ENCODE measurements at places on chromosomes 7 and 10.

DNA sequence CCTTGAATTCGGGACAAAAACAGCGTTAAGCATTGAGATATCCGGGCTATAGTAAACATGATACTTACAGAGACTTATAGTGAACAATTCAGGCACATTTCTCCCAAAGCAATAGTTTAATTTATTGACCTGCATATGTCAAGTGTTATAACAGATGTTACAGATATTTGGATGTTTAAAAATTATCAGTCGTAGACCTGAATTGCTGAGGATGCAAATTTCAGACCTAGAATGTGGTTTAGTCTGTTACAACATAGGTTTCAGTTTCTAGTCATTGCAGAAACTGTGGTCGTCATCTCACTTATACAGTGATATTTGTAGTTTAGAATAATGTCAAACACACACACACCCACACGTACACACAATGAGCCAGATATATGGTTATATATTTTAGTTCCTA is 85.2 kb downstream of the VTI1A start:
- no peak for DNase-seq

DNA sequence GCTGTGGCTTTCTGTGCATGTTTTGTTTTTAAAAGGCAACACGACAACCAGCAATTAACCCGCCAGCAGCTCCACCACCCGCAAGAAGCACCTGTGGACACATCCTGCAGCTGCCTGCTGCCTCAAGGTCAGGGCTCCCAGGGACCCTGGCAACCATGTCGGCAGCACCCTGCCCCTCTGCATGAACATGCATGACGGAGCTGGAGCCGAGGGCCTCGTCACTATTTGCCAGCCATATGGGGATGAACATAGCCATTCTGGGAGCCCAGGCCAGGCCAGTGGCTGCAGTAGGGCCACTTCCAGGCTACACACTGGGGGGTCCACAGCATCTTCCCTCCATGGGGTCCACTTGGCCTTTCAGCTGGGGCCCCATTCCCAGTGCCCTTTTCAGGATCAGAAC is 52.9 kb downstream of the CAMK2B start:
- DNase-seq = no peak

GRCh38 chr10:122293961-122294380 is 22.9 kb downstream of the BTBD16 start:
- no peak for DNase-seq

DNA sequence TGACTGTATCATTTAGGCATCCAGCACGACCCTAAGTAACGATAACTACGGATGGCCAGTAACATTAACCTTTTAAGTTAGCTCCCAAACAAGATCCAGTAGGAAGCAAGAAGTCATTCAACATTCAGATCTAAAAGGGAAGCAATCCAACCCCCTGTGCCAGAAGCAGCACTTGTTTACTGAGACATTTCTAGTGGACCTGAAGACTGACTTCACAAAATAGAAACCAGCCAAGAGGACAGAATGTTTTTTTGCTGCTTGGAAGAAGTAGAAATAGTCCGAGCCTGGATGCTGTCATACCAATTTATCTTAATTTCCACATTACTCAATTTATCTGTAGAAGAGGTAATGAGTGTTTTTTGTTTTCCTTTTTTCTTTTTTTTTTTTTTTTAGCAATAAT is 88.0 kb upstream of the CTTNBP2 start:
- DNase-seq = no peak

- no peak for DNase-seq
Observed at GRCh38 chr7:2243458-2243857, 1.4 kb downstream of the NUDT1 start.

DNA sequence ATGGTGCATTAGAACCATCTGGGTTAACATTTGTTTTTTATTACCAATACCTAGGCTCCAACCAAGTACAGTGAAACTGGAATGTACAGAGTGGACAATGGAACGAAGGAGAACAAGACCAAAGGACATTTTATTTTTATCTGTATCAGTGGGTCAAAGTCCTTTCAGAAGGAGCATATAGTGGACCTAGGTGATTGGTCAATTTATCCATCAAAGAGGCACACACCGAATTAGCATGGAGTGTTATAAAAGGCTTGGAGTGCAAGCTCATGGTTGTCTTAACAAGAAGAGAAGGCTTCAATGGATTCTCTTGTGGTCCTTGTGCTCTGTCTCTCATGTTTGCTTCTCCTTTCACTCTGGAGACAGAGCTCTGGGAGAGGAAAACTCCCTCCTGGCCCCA is at the start of gene CYP2C9:
CYP2C9 (plus strand) TSS at position 276 of the 400 bp plus-strand sequence; CDS start at position 301, 25 bp downstream.
- no peak for DNase-seq

DNA sequence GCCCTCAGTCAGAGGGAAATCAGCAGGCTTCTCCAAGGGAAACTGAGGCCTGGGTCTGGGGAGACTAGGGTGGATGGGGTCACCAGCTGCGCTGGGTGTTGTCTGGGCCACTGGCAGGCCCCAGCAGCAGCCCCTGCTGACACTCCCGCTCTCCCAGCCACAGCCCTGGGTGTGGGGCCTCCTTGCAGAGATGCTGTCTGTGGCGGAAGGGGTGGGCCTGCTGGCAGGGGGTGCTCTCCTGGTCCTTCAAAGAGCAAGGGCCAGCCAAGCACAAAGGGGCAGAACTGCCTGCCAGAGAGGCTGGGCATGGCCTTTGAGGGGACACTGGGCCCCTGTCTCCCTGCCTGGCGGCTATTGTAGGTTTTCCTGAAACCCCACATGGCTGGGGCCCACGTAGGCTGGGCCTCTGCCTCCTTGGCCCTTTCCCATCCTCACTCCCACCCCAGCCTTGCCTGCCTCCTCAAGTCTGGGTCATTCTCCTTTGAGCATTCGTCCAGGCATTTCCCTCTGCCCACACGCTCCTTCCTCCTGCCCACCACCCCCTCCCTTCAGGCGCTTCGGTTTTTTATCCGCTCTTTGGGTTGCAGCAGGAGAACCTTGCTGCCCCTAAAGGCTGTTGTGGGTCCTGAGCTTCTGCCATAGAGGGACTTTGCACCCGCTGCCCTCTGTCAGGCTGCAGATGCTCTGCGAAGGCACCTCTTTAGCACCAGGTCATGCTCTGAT is 9.1 kb downstream of the COL13A1 start:
- no peak for DNase-seq

- no peak for DNase-seq
Observed at GRCh38 chr10:95394161-95394880, 103.5 kb upstream of the PDLIM1 start.

- DNase-seq = no peak
Observed at GRCh38 chr10:30854656-30855055, 177.0 kb downstream of the ZNF438 start.

GRCh38 chr7:137441451-137441850 is 97.9 kb upstream of the PTN start:
- no peak for DNase-seq

DNA sequence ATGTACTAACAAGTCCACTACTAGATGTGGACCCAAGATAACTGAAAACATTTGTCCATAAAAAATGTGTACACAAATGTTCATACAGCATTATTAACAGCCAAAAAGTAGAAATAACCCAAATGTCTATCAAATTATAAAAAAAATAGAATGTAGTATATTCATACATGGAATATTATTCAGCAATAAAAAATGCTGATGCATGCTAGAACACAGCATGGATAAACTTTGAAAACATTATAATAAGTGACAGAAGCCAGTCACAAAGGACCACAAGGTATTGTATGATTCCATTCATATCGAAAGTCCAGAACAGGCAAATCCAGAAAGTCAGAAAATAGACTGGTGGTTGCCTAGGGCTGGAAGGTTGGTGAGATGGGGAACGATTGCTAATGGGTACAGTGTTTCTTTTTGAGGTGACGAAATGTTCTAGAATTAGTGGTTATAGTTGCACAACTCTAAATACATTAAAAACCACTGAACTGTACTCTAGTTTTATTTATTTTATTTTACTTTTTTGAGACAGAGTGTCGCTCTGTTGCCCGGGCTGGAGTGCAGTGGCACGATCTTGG is 43.3 kb upstream of the ANLN start:
- no peak for DNase-seq

DNA sequence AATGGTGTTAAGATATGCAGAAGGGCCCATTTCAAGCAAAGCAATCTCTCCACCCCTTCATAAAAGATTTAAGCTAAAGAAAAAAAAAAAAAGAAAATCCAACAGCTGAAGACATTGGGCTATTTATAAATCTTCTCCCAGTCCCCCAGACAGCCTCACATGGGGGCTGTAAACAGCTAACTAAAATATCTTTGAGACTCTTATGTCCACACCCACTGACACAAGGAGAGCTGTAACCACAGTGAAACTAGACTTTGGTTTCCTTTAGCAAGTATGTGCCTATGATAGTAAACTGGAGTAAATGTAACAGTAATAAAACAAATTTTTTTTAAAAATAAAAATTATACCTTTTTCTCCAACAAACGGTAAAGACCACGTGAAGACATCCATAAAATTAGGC is 28.6 kb downstream of the PPP3CB start:
- DNase-seq = no peak

DNA sequence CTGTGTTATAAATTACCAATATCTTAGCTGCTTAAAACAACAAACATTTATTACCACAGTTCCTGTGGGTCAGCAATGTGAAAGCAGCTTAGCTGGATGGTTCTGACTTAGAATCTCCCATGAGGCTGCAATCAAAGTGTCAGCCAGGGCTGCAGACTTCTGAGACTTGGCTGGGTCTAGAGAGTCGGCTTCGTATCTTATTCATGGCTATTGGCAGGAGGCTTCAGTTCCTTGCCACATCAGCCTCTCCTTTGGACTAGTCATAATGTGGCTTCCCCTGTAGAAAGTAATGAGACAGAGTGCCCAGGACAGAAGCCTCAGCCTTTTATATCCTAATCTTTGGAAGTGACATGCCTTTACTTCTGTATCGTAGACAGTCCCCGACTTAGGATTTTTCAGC is 27.3 kb downstream of the RALA start:
- no peak for DNase-seq

- DNase-seq = no peak
Observed at GRCh38 chr10:80459047-80459865, 5.1 kb downstream of the TSPAN14 start.

GRCh38 chr7:12623885-12624498 is 53.5 kb downstream of the SCIN start:
- DNase-seq = peak; percentile 10

GRCh38 chr7:30321882-30322192 is 37.4 kb downstream of the ZNRF2 start:
- DNase-seq = no peak

Measured in NCI-H1048 (cell line).